ENCODE measurements at places on chromosomes 12 and 14.
A peak's percentile ranks its signal among the peaks of the same experiment; 100 is the strongest.

- DNase-seq = no peak
These were observed 13.7 kb downstream of the DDX54 start for GRCh38 chr12:113171543-113171942.

DNA sequence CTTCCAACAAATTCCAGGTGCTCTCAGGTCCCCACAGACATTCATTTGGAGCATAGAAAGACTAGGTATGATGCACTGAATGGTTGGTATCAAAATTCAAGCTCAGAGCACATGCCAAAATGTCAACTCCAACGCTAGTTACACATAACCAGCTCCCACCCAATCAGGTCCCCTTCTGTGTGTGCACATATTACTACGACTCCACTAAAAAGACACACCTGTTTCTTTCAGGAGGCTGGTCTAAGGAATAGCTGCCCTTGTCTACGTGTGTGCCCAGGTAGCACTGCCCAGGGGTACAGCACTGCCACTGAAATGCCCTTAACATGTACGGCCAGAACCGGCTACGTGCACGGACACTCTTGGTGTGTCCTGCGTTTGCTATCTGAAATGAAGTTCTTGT is 138.1 kb downstream of the KCNK10 start:
- no peak for DNase-seq

GRCh38 chr12:68621472-68622081 is 10.9 kb downstream of the RAP1B start:
- DNase-seq = no peak

DNA sequence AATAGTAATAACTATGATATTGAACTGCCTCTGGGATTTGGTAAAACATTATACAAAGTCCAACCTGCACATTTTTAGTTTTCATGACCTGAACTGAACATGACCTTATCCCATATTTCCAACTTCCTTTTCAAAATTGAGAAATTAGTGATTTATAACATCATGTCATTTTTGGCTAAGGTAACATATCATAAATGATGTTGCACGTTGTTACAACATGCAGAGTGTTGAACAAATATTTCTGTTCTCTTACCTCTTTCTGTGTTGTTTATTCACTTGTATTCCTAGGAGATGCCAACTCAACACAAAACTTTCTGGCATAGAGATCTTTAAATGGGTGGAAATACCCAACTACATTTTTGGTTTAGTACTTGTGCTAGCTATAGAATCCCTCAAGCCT is 496.0 kb downstream of the SLC6A15 start:
- no peak for DNase-seq

DNA sequence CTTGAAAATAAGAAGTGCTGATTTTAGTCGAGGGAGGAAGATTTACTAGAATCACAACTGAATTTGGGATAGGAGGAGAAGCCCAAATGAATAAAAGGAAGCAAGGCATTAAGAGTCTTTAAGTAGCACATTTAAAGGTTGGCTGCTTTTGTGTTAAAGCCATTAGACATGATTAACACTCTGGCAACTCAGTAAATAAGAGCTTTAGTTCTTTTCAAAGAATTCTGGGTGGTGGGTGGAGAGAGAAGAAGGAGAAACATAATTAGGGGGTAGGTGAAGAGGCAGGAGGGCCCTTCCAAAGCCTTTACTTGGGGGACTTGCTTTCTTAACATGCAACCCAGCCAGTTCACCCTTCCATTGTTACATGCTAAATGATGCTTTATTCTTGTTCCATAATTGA is 284.6 kb upstream of the SEL1L start:
- DNase-seq = no peak

DNA sequence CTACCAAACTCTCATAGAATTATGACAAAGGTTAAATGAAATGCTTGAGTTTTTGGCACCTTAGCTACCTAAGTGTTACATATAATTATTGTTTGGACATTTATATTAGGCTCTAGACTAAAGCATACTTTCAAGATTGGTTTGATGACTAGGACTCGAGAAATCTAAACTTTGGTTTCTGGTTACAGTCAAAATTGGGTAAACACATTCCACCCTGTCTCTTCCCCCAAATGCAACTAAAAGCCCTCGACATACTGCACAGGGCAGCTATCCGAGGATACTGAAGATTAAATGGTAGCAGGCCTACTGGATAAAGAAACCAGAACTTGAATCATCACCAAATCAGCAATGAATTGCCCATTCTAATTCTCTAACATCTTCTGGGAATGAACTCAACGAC is 369.1 kb downstream of the PRKD1 start:
- no peak for DNase-seq

DNA sequence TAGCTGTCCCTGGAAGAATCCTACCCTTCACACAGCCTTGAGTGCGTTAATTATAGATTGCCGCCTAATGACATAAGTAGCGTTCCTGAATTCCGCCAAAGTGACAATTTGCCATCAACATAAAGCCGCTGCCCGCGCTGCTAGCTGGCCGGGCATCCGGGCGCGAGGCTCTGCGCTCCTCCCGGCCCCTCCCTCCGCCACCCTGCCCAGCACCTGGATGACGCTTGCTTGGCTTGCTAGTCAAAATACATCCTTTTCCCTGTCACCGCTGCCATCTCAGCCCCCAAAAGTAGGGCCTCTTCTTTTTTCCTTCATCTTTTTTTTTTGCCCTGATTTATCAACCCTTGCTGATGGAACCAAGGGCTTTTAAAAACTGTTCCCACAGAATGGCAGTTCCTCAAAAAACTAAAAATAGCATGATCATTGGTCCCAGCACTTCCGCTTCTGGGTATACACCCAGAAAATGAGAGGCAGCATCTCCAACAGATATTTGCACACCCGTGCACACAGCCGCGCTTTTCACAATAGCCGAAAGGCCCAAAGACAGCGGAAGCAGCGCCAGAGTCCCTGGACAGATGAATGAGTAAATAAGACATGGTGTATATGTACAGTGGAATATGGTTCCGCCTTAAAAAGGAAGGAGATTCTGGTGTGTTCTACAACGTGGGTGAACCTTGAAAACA is 235.2 kb downstream of the BCL11B start:
- no peak for DNase-seq

- no peak for DNase-seq
These were observed 18.0 kb upstream of the MAP3K9 start for GRCh38 chr14:70827347-70827746.

DNA sequence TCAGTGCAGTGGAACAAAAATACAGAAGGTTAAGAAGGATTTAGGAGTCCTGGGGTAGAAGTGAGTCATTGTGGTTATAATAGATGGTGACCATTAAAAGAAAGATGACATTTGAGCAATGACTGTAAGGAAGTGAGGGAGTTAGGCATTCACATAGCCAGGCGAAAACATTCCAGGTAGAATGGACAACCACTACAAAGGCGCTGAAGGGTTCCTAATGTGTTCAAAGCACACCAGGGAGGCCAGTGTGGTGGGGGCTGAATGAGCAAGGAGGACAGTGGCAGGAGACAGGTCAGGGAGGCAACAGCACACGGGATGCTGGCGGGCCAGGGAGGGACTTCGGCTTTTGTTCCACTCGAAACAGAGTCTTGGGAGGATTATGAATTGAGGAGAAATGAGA is 129.9 kb downstream of the NPAS3 start:
- DNase-seq = no peak

- no peak for DNase-seq
These were observed 220.5 kb upstream of the TBX3 start for GRCh38 chr12:114904254-114905003.

- DNase-seq = no peak
These were observed 996.8 kb upstream of the TMEM132C start for GRCh38 chr12:127270193-127270592.

- peak; percentile 77 for DNase-seq
These were observed at the start of gene MNAT1 for GRCh38 chr14:60734465-60735242. MNAT1 (plus strand) TSS chr14:60734761; CDS start chr14:60734863, 102 bp downstream.

DNA sequence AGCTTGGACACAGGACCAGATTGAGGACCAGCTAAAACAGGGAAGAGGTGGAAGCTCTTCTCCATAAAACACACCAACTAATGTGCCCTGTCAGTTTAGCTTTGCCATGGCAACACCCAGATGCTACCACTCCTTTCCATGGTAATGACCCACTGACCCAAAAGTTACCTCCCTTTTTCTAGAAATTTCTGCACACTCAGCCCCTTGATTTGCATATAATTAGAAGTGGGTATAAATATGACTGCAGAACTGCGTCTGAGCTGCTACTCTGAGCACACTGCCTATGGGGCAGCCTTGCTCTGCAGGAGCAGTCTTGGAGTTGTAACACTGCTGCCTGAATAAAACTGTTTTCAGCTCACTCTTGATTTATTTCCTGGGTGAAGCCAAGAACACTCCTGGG is 3.2 kb upstream of the TDG start:
- peak; percentile 23 for DNase-seq

DNA sequence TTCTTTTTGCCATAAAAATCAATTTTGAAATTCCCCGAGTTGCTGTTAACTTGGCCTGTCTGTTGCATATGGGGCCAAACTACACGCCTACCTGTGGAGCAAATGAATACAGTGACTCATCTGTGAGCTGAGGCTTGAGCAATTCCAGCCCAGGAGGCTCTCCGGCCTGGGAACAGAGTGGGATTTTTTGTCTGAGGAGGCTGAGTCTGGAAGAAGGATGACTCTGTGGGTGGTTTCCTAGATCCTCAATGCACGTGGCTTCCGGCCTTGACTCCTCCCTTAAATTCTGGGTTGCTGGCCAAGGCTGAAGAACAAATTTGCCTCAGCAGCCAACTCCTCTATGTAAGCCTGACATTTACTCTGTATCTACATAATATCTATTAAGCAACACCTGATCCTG is 124.1 kb downstream of the SSPN start:
- DNase-seq = no peak

GRCh38 chr12:42588524-42589464 is 752 bp downstream of the PRICKLE1 start:
- peak; percentile 23 for DNase-seq

All from NCI-H526 (cell line).